Activated CD4-positive, alpha-beta memory T cell treated with anti-CD3 and anti-CD28 coated beads, Interleukin-2, amount 10 ng/mL, durations not matched to agents 7 days and 5 days (primary cell): ENCODE measurements at places on chromosomes 16 and 17. TPM values are rescaled to one million over a fixed set of nuclear protein-coding genes. Genes with fewer than 3 reads are reported as not detected.

RHBDL1 gene
- total RNA-seq, result 1.5 TPM

MAF gene
- 281 TPM for total RNA-seq

DNA sequence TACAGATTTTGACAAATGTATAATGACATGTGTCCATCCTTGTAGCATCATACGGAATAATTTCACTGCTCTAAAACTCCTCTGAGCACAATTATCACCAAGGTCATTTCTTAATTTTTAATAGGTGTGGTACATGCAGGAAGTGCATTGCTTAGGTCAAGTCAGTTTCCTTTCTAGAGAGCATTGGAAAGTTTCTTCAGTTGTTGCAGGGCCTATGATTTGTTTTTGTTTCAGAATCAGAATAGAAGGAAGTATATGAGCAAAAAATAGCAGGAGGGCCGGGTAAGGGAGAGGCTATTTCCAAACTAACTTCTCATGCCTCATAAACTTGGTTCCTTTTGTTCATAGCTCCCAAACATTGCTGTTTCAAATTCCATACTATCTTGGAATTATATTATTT is 24.0 kb upstream of the SLFN5 start:
- no peak for DNase-seq
- H3K27ac ChIP-seq, result peak overlapping the region; percentile 95
- H3K4me1 ChIP-seq, result peaks cover 56% of the 10 kb centered on the region
- no peaks in the 10 kb centered on the region for H3K27me3 ChIP-seq
- H3K4me3 ChIP-seq, result peak overlapping the region; percentile 71

GRCh38 chr17:5662409-5663085 is 78.2 kb upstream of the NLRP1 start:
- no peak for DNase-seq
- no peaks in the 10 kb centered on the region for H3K4me1 ChIP-seq
- H3K4me3 ChIP-seq, result no peak overlapping the region
- H3K27me3 ChIP-seq, result peaks cover under 1% of the 10 kb centered on the region

DNA sequence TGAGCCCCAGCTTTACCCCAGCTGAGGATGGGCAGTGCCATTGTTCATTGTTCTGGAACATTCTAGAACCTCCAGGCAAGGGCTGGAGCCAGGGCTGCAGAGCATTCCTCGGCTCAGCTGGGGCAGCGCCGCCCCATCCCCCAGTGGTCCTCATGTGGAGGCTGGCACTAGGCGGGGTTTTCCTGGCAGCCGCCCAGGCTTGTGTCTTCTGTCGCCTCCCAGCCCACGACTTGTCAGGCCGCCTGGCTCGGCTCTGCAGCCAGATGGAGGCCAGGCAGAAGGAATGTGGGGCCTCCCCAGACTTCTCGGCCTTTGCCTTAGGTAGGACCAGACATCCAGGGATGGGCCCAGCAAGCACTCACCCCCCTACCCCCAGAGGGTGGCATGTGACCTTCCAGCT is at the start of gene TMEM95:
TMEM95 (plus strand) TSS at position 104 of the 400 bp plus-strand sequence; CDS start at position 153, 49 bp downstream.
- DNase-seq, result no peak
- peaks cover 49% of the 10 kb centered on the region for H3K4me1 ChIP-seq
- H3K27ac ChIP-seq, result peak within 1 kb of the TSS; percentile 47
- no peaks in the 10 kb centered on the region for H3K27me3 ChIP-seq

DNA sequence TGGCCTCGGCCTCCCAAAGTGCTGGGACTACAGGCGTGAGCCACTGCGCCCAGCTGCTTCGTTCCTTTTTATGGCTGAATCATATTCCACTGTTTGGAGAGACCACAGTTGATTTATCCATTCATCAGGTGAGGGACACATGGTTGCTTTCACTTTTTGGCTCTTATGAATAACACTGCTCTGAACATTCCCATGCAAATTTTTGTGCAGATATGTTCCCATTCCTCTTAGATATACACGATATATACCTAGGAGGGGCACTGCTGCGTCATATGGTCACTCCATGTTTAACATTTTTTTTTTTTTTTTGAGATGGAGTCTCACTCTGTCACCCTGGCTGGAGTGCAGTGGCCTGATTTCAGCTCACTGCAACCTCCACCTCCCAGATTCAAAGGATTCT is 13.9 kb upstream of the GLIS2 start:
- no peaks in the 10 kb centered on the region for H3K27me3 ChIP-seq
- H3K36me3 ChIP-seq, result peaks cover 8% of the 10 kb centered on the region
- H3K4me1 ChIP-seq, result peaks cover 21% of the 10 kb centered on the region
- DNase-seq, result no peak
- no peak overlapping the region for H3K27ac ChIP-seq

DNA sequence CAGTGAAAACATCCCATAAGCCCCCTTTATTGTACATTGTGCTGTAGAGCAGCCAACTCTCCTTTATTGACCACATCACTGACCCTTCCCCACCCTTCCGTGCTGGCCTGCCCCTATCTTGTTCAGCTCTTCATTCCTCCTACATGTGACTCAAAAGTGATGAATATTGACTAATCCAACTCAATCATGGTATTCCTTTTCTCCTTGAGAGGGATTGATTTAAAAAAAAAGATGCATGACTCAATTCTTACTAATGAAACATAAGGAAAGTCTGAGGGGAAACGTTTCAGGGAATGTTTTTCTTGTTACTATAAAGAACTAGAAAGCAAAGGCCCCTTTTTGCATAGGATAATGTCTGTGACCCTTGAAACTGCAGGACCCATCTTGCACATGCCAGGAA is 125.2 kb upstream of the SOX9 start:
- H3K27ac ChIP-seq, result no peak overlapping the region
- no peaks in the 10 kb centered on the region for H3K36me3 ChIP-seq
- no peaks in the 10 kb centered on the region for H3K4me1 ChIP-seq
- DNase-seq, result no peak
